HuH-7 (cell line): ENCODE measurements at places on chromosomes 13 and 19.

GRCh38 chr13:49022472-49023144 lies 46.9 kb downstream of the FNDC3A start:
- no peak for DNase-seq

DNA sequence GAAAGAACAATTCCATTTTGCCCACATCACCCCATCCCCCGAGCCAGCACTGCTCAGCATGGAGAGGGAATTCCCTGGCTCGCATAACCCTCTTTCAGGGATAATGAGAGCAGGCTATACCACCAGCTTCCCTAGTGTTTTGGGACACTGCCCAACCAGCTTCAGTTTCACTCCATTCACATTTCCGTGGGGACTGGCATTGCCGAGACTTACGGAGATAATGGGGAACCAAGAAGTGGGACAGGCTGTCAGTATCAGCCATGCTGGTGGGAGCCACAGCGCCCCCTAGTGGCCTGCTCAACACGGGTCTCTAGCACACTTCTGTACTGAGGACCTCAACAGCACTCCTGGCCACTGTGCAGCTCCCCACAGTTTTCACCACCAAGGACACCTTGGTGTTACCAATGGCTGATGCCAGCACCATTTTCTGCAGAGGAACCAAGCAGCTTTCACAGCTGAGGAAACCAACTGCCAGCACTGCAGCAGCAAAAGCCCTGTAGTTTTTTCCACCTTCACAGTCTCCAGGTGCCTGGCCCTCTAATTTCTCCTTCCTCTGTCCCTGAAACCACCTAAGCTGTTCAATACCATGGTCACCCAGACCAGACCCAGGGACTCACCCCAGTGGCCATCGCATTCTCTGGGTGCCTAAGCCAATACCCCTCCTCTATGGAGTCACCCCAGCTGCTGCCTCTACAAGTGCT lies 23.7 kb downstream of the SLC6A16 start:
- peak; percentile 81 for DNase-seq

DNA sequence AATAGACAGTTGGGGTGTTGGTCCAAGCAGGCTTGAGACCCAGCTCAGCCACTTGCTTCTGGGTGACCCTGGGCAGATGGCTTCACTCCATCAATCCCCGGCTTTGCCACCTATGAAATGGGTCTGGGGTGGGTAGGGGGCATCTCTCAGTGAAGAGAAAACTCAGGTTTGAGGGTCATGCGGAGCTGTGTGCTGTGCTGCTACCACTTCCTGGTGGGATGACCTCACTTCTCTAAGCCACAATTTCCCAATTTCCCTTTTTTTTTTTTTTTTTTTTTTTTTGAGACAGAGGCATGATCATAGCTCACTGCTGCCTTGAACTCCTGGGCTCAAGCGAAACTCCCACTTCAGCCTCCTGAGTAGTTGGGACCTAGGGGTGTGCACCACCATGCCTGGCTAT lies 4.6 kb upstream of the PLAUR start:
- DNase-seq, result no peak

DNA sequence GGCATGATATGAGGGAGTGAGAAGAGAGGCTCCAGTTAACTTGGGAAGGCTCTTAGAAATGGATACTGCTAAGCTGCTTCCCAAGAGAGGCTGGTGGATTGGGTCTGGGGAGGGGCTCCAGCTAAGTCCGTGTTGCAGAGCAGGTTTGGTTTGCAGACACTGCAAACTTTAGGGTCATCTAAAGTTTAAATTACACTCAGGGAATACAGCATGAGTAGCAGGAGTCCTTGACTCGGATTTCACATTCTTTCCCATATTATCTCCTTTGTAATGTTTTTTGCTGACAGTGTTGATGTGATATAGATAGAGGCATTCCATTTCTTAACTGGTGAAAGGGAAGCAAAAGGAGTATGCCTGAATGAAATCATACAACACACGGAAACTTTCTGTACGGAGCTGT lies 31.9 kb downstream of the SGCG start:
- DNase-seq, result no peak
